ENCODE measurements at places on chromosomes 7 and 10.

- DNase-seq, result no peak
- H3K27ac ChIP-seq, result no peak overlapping the region
- H3K36me3 ChIP-seq, result no peaks in the 10 kb centered on the region
- H3K4me3 ChIP-seq, result no peak overlapping the region
- no peaks in the 10 kb centered on the region for H3K4me1 ChIP-seq
Observed at GRCh38 chr7:131839967-131840690, 283.7 kb upstream of the PODXL start.

DNA sequence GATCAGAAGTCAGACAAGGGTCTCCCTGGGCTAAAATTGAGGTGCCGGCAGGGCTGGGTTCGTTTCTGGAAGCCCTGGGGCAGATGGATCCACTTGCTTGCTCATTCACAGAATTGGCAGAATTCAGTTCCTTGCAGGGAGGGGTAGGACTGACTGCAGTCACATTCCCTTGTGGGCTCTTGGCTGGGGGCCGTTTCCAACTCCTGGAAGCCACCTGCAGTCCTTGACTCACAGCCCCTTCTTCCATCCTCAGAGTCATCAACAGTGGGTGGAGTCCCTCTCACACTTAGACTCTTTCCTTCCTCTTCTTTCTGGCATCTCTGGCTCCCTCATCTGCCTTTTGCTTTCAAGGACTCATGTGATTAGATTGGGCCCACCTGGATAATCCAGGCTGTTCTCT is 54.6 kb upstream of the NANOS1 start:
- DNase-seq, result no peak
- H3K27ac ChIP-seq, result no peak overlapping the region
- peaks cover 25% of the 10 kb centered on the region for H3K27me3 ChIP-seq
- H3K36me3 ChIP-seq, result no peaks in the 10 kb centered on the region

DNA sequence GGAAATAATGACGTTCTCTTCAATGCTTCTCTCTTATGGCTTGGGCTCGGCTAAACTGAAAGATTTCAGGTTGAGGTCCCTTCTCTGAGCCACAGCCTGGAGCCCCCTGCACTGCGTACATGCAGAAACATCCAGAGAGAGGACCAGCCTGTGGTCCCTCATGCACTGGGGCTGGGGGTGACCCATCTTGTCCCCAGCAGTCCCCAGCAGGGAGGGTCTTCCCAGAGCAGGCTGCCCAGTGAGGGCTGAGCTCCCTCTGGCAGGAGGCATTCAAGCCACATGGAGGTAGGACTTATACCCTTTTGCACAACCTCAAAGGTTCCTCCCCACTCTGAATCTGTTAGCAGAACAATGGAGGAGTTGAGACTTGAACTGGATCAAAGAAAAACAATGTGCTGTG is 7.4 kb downstream of the GDF10 start:
- DNase-seq, result no peak
- H3K4me1 ChIP-seq, result peaks cover 33% of the 10 kb centered on the region
- no peaks in the 10 kb centered on the region for H3K36me3 ChIP-seq
- H3K27ac ChIP-seq, result no peak overlapping the region
- no peak overlapping the region for H3K4me3 ChIP-seq

DNA sequence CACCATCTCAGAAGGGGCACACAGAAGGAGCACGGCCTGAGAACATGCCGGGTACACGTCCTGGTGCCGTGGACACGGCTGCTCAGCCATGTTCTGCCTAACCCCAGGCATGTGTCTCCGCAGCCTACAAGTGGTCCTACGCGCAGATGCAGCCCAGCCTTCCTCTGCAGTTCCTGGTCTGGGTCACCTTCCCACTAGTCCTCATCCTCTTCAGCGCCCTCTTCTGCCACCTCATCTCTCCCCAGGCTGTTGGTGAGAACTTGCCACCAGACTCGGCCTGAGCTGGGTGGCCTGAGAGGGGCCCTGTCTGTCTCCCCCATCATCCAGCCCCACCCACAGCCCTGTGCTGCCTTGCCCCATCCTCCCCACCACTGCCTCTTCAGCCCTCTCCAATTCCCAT is 5.3 kb downstream of the CLCN1 start:
- H3K27me3 ChIP-seq, result no peaks in the 10 kb centered on the region
- DNase-seq, result no peak
- no peak overlapping the region for H3K4me3 ChIP-seq
- no peak overlapping the region for H3K27ac ChIP-seq
- peaks cover 7% of the 10 kb centered on the region for H3K4me1 ChIP-seq
- no peaks in the 10 kb centered on the region for H3K36me3 ChIP-seq

DNA sequence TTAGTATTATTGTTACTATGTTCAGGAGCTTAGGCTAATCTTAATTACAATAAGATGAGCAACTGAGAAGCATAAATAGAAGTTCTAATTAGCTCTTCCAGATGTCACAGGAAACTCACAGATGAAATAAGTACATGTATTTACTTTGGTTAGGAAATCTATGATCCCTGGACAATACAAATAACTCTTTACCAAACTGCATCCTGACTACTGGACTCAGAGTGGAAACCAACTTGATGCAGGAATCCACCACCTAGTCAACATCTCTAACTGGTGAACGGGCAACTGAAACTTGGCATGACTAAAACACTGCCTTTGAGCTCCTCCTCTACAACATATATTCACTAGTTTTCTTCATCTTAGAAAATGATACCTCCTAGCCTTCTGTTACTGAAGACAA is 193.2 kb downstream of the AGMO start:
- H3K27me3 ChIP-seq, result no peaks in the 10 kb centered on the region
- H3K4me1 ChIP-seq, result no peaks in the 10 kb centered on the region
- H3K36me3 ChIP-seq, result no peaks in the 10 kb centered on the region
- no peak overlapping the region for H3K27ac ChIP-seq
- H3K4me3 ChIP-seq, result no peak overlapping the region

DNA sequence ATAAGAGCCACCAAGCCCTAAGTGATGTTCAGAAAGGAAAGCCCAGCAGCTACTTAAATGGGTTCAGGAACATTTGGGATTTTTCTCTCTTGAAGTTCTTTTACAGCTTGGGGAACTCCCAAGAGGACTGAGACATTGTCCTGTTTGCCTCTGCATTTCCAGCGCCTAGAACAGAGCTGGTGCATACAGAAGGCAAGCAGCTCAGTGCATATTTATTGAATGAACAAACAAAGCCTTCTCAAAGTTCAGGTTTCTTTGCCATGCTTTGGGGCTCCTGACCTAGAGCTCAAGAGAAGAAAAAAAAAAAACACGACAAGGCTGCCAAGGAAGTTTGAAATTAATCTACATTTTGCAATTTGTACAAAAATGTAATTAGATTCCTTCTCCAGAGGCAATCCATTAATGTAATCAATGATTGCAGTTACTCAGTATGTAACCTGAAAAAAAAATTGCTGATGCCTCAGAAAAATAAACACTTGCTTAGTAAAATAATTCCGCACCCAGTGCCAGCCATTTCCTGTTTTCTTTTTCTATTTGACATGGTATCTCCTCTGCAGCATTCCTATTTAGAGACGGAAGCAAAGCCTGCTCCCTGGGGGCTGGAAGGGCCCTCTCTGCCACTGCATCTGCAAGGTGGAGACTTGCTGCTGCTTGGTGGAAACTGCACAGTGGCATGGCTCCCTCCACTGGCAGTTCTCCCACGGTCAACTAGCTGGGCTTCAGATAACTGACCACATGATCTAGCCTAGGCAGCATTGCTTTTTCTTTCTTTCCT is 157.3 kb downstream of the TMEM178B start:
- no peak overlapping the region for H3K27ac ChIP-seq
- no peaks in the 10 kb centered on the region for H3K4me1 ChIP-seq
- DNase-seq, result no peak
- H3K4me3 ChIP-seq, result no peak overlapping the region

GRCh38 chr10:79400146-79401004 is 45.0 kb downstream of the ZCCHC24 start:
- peak; percentile 60 for DNase-seq
- no peaks in the 10 kb centered on the region for H3K36me3 ChIP-seq

GRCh38 chr7:33156441-33156840 is 27.1 kb downstream of the BBS9 start:
- no peaks in the 10 kb centered on the region for H3K4me1 ChIP-seq
- no peak overlapping the region for H3K4me3 ChIP-seq
- H3K27ac ChIP-seq, result no peak overlapping the region
- H3K27me3 ChIP-seq, result no peaks in the 10 kb centered on the region

DNA sequence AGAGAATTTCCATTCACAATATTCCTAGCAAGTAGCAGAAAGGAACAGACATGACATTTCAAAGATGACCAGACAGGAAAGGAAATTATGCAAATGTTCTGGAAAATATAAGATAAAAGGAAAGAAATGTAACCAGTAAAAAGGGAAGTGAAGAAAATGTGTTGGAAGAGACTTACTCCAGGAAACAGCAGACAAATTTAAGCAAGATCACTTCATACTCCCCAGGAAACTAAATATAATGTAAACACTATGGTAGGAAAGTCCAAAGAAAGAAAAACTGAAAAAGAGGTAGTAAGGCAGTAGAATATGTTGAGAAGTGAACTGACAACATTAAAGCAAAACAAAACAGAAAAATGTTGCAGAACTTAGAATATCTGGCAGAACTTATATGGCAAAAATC is 6.4 kb upstream of the ST8SIA6 start:
- no peak overlapping the region for H3K4me3 ChIP-seq
- H3K36me3 ChIP-seq, result no peaks in the 10 kb centered on the region
- peaks cover 2% of the 10 kb centered on the region for H3K4me1 ChIP-seq

DNA sequence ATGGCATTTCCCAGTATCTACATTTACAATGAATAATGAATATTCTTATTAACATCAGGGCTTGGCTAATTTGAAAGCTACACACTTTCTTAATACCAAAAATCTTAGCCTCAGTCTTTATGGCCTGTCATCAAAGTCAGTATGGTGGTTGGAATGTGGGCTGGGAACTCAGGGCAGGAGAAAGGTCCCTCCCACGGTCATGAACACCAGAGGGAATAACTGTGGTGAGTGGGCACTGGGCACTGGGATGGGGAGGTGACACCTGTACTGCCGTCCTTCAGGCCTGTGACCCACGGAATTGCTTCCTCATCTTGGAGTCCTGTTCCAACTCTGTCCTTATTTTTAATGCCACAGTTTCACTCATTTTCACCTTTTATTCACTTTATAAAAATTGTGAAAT is 276.9 kb upstream of the PLPP4 start:
- H3K27me3 ChIP-seq, result peaks cover 7% of the 10 kb centered on the region
- H3K4me3 ChIP-seq, result no peak overlapping the region
- no peaks in the 10 kb centered on the region for H3K4me1 ChIP-seq
- no peak for DNase-seq

- H3K4me3 ChIP-seq, result no peak overlapping the region
- H3K27ac ChIP-seq, result no peak overlapping the region
- peaks cover 3% of the 10 kb centered on the region for H3K4me1 ChIP-seq
- H3K36me3 ChIP-seq, result no peaks in the 10 kb centered on the region
- DNase-seq, result no peak
- H3K27me3 ChIP-seq, result peaks cover 16% of the 10 kb centered on the region
Observed at GRCh38 chr7:44330331-44330730, 4.9 kb upstream of the CAMK2B start.

- H3K4me3 ChIP-seq, result peak overlapping the region; percentile 42
- peak; percentile 65 for DNase-seq
- H3K4me1 ChIP-seq, result peaks cover 7% of the 10 kb centered on the region
- peaks cover 54% of the 10 kb centered on the region for H3K27me3 ChIP-seq
- H3K27ac ChIP-seq, result no peak overlapping the region
Observed at GRCh38 chr7:100896732-100897608, 1.3 kb upstream of the ACHE start.

- no peak for DNase-seq
- H3K4me1 ChIP-seq, result no peaks in the 10 kb centered on the region
- H3K4me3 ChIP-seq, result no peak overlapping the region
- peaks cover 22% of the 10 kb centered on the region for H3K27me3 ChIP-seq
- no peaks in the 10 kb centered on the region for H3K36me3 ChIP-seq
Observed at GRCh38 chr10:7146189-7146588, 264.6 kb downstream of the SFMBT2 start.

DNA sequence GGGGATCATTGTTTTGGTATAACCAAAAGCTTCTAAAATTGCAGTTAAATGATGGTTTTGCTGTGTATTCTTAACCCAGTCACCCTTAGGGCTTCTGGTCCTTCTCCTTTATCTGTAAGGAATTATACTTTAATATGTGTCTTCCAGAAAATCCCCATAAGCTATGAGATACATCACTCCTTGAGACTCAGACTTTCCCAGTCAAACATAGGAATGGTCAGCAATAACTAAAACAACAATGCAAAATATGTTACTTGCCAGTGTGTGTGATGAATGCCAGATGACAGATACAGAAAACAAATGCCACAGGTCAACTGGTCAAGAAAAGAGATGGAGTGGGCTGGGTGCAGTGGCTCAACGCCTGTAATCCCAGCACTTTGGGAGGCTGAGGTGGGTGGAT is 10.1 kb downstream of the ADD3 start:
- DNase-seq, result no peak
- peaks cover 86% of the 10 kb centered on the region for H3K4me1 ChIP-seq
- no peak overlapping the region for H3K27ac ChIP-seq
- peaks cover 2% of the 10 kb centered on the region for H3K36me3 ChIP-seq

- no peak for DNase-seq
- H3K4me1 ChIP-seq, result no peaks in the 10 kb centered on the region
- H3K4me3 ChIP-seq, result no peak overlapping the region
Observed at GRCh38 chr10:71191019-71191418, 21.4 kb upstream of the UNC5B start.

DNA sequence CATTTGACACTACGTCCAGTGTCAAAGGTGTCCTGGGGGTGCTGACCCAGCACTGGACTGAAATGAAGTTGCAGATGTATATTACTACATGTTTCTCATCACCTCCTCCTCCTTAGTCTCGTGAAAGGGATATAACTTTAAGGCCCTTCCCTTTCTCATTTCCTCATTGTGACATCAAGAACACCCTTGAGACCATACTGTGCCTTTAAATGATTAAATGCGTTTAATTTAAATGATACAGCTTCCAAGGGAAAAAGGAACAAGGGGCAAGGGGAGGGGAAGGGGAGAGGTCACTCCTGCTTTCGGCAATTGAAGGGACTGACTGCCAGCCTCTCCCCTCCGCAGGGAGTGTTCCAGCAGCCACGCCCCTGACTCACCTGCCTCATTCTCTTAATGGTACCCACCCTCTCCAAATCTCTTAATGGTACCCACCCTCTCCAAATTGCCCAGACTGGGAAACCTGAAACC is 80.5 kb upstream of the KMT2E start:
- no peak for DNase-seq
- H3K4me1 ChIP-seq, result no peaks in the 10 kb centered on the region
- H3K36me3 ChIP-seq, result no peaks in the 10 kb centered on the region
- H3K27ac ChIP-seq, result no peak overlapping the region
- H3K4me3 ChIP-seq, result no peak overlapping the region

- peaks cover 5% of the 10 kb centered on the region for H3K4me1 ChIP-seq
- no peak overlapping the region for H3K27ac ChIP-seq
- H3K4me3 ChIP-seq, result no peak overlapping the region
- no peaks in the 10 kb centered on the region for H3K27me3 ChIP-seq
Observed at GRCh38 chr10:13877154-13877909, 290.6 kb downstream of the PRPF18 start.

DNA sequence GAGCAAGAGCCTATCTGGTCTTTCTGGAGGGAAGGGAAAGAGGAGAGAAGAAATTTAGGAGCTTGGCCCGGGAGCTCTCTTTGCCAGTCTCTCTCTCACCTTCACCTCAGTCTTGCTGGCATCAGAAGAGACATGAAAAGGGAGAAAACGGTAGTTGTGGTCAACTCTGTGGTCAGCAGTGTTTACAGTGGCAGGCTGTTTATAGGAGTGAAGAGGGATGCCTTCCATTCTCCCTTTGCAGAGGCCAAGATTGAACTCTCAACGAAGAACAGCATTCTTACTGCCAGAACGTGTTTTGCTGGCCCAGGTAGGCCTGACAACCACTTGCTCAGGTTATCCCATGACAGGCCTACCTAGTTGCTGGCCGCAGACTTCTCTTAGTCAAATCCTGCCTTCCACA is 133.3 kb downstream of the CCDC3 start:
- H3K27me3 ChIP-seq, result peaks cover 5% of the 10 kb centered on the region
- H3K27ac ChIP-seq, result no peak overlapping the region
- H3K36me3 ChIP-seq, result no peaks in the 10 kb centered on the region
- DNase-seq, result no peak

All from activated T-cell treated with anti-CD3 and anti-CD28 coated beads, Interleukin-2, amount 50 U/mL, for 24 hours (primary cell).